Activated CD4-positive, alpha-beta T cell treated with anti-CD3 and anti-CD28 coated beads, Interleukin-2, amount 50 U/mL, for 16 hours (primary cell): ENCODE measurements at places on chromosomes 12 and 14.
A peak's percentile ranks its signal among the peaks of the same experiment; 100 is the strongest.

GRCh38 chr12:106753526-106753925 lies 21.0 kb upstream of the RIC8B start:
- peak; percentile 58 for DNase-seq

GRCh38 chr12:48781750-48782456 lies 7.0 kb downstream of the ADCY6 start:
- DNase-seq, result no peak

DNA sequence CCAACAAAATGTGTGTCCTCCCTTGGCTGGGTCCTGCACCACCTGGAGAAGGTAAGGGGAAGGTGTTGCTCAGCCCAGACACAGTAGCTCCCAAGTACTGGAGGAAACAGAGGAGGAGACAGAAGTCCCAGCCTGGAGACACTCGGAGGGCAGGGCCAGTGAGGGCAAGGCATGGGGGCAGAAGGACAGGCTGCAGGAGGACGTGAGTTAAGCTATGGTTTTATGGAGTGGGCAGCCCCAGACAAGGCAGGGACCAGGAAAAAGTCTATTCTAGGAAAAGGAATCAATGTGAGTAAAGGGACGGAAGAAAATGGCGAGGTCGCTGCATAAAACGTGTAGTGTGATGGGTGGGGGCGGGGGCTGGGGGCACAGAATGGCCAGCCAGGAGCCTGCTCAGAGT lies 210.1 kb upstream of the DIO3 start:
- no peak for DNase-seq

DNA sequence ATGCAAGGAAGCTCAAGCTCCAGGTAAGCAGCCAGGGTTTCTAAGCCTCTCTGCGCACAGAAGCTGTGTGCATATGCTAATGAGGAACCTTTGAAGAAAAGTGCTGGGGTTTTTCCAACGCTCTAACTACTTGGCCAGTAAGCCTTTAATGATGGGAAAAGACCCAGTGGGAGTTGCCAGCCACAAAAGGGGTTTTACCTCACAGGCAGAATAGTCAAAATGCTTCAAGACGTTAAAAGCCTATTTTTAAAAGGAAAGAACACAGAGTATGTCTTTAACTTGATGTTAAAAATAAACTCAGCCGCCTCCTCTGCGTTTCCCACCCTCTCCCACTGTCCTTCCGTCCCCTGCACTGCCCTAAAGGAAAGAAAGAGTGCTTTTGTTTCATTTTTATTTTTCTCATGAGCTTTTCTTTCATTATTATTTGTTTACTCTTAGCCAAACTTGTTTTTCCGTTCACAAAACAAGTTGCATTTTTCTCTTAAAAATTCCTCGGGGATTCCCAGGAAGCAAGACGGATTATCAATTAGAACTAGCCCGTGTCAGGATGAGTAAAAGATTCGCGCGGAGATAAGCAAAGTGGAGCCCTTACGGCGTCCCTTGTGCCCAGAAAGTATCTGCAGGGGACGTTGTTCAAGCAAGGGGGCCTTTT lies 209.8 kb upstream of the NUDT4 start:
- peak; percentile 9 for DNase-seq

GRCh38 chr14:58731465-58732293 lies 93.9 kb downstream of the DACT1 start:
- no peak for DNase-seq

GRCh38 chr14:98230411-98230810 lies 1041.6 kb downstream of the BCL11B start:
- DNase-seq, result no peak

DNA sequence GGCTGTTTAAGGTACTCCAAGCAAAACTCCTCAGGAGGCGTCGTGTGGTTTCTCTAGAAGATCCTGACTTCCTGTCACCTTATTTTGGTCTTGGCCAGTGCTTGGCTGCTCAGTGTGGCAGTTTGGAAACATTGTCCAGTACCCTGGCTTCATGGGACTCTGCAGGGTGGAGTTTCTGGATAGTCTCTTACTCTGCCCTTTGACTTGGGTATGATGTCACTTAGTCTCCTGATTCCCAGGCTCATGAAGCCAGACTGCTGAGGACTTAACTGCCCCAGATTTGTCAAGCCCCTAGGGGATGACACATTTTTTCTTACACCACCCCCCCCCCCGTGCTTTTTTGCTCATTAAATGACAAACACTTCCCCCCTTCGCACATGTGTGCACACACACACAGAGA lies 82.7 kb downstream of the ADCK1 start:
- DNase-seq, result no peak

- DNase-seq, result no peak
Observed at GRCh38 chr14:103319422-103319821, 14.6 kb upstream of the EIF5 start.

DNA sequence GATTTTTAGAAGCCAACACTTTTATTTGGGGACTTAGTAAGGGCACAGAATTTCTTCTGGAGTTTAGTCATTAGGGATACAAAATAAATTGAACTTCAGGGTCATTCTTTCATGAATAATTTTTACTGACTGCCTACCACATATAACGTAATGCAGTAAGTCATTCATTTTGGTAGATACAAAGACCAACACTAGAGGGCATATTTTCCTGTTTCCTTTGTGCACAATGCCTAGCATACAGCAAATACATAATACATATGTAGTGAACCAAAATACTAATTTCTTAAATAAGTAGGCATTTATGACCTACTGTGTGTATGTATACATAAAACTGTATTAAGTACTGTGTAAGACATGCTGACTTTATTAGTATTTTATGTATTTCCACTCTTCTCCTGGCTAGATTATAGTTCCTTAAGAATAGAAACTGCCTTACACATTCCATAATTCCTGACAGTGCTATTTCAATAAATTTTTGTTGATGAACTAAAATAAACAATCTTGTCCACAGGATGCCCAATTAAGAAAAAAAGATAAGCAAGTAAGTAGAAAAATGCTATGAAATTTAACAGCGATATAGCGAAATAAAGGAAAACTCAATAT lies 47.9 kb downstream of the PPP1R12A start:
- DNase-seq, result peak; percentile 51

DNA sequence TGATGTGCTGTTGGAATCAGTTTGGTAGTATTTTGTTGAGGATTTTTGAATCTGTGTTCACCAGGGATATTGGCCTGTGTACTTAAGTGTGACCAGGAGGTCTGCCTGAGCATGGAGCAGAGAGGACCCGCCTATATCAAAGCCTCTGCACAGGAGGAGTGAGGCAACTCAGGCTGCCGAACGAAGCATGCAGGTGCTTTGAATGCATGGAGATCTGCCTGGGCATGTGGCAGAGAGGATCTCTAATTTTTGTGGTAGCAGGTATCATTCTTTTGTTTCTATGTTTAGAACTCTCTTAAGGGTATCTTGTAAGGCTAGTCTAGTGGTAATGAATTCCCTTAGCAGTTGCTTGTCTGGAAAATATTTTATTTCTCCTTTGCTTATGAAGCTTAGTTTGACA lies 26.9 kb downstream of the RAB3IP start:
- DNase-seq, result no peak

DNA sequence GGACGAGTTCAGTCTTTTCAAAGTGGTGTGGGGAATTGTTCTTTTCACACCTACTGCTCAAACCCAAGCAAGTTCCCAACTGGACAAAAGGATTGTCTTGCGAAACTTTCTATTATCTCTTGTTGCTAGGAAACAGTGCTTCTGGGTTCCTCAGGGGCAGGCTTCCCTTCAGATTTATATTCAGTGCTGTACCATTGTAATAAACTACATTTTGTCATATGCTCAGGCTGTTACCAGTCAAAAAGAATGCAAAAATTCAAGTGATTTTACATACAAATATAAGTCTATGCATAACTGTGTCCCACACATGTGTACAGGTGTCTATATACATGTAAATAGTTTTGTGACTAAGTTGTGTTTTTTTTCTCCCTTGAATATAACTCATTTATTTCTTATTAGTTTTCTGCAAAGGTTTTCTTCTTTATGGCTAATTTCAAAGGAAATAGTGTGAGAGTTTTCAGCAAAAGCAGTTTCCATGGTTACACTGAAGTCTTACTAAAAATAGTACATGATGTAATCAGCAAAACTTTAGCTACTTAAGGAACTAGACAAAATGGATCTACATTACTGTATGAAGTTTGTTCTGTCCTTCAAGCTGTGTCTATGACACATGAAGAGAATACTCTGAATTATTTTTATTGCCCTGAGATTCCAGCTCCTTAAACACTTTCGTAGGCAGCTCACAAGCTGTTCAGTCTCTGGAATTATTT lies 430.2 kb upstream of the TMPO start:
- DNase-seq, result no peak

- peak; percentile 86 for DNase-seq
Observed at GRCh38 chr14:93103392-93104080, 12.2 kb downstream of the ITPK1 start.

DNA sequence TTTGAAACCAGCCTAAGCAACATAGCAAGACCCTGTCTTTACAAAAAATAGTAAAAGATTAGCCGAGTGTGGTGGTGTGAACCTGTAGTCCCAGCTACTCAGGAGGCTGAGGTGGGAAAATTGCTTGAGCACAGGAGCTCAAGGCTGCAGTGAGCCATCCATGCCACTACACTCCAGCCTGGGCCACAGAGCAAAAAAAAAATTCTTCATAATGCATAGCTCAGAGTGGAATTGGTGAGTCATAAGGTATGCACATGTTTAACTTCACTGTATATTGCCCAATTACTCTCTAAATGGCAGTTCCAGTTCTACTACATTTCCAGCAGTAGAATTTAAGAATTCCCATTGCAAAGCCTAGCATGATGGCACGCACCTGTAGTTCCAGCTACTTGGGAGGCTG lies 26.8 kb upstream of the CLIP1 start:
- DNase-seq, result peak; percentile 53

DNA sequence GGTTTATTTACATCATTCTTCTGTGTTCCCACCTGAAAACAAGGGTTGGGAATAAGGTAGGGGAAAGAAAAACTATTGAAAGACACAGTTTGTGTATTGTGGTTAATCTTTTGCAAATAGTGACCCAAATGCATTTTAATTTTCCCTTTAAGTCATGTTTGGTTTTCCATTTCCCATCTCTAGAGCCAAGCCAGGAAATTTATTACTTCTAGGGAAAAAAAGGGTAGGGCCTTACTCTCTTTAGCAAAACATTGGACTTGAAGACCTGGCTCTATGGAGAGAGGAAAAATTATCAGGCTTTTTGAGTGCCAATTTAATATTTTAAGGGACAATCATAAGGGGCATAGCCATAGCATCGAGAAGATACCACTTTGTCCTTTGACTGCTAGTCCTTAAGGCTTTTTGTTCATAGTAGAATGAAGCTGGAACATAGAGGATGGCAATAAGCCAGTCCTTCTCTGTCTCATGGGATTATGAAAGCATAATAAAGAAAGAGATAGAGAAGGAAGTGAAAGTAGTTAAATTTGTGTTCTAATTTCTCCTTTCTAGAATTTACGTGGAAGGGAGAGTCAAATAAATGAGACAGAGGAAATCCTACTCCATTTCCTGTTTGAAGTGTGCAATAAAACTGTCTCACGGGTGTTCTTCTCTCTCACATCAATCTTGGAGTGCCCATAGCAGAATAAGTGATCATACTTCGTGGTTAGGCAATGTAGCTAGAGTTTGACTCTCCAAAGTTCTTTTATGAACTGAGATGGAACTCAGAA lies 50.9 kb upstream of the PPFIA2 start:
- DNase-seq, result peak; percentile 53

- DNase-seq, result no peak
Observed at GRCh38 chr12:130266751-130267150, 70.9 kb upstream of the PIWIL1 start.

GRCh38 chr12:7959278-7959677 lies 23.3 kb upstream of the SLC2A3 start:
- no peak for DNase-seq

DNA sequence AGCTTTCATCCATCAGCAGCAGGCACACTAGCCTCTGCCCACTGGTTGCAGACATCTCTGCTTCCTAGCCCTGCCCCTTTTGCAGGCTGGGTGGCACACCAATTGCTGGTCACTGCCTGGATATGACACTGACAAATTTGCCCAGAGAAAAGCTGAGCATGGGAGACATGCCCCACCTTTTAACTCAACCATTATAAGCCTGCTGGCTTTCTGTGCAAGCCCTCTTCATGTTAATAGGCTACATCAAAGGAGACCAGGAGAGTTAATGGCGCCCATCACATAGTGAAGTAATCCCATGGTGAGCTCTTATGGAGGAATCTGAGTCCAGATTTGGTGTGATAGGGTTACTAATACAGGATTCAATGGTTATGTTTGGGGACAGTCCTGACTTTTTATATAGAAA lies 139.2 kb downstream of the KICS2 start:
- DNase-seq, result no peak

DNA sequence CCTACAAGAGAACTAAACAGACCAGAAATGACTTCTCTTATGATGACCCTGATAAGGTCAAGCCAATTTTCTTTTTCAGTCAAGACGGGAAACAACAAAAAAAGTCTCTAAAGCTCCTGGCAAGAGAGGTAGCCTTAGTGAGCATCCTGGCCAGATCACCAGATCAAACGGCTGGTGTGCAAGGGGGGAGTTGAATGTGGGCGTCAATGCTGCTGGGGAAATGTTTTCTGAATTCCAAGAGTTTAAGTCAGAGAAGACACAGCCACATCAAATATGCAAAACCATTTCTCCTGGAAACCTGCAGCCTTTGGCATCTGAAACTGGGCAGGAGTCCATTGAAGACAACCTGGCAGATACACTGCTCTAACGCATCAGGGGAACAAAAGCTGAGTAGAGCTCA lies 16.0 kb upstream of the SELPLG start:
- DNase-seq, result no peak

GRCh38 chr14:56131865-56132833 lies 13.9 kb downstream of the PELI2 start:
- no peak for DNase-seq

GRCh38 chr14:74563586-74564159 lies 48.4 kb downstream of the LTBP2 start:
- no peak for DNase-seq

DNA sequence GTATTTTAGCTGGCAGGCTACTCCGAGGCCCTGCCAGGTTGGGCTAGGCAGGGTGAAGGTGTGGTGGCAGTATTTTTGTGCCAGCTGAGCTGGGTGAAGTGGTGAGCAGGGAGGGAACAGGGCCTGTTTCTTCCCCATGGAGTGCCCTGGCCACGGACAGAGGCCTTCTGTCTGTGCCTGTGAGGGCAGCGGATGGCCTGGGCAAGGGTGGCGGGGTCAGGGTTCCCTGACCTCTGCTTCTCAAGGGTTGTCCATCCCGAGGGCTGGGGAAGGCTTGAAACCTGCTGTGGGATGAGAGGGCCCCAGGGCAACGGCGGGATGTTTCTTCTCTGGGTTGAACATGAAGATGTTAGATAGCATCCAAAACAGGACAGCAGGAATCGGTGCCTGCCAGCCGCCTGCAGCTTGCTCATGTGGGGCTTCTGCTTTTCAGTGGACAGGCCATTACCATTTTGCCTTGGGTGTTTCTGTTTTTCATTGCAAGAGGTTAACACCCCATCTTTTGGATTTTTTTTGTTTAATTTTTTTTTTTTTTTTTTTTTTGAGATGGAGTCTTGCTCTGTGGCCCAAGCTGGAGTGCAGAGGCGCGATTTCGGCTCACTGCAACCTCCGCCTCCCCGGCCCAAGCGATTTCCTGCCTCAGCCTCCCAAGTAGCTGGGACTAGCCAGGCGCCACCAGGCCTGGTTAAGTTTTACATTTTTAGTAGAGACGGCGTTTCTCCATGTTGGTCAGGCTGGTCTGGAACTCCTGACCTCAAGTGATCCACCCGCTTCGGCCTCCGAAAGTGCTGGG lies 3.3 kb downstream of the MTA1 start:
- DNase-seq, result no peak

- DNase-seq, result no peak
Observed at GRCh38 chr12:1716215-1716862, 25.5 kb downstream of the ADIPOR2 start.

- DNase-seq, result no peak
Observed at GRCh38 chr12:104490850-104491249, 34.1 kb downstream of the CHST11 start.
